ENCODE measurements at places on chromosomes 4 and X. TPM values are rescaled to one million over a fixed set of nuclear protein-coding genes. Genes with fewer than 3 reads are reported as not detected.

GAGE12H gene
- total RNA-seq: not detected

GRCh38 chr4:5213087-5213595 is 161.9 kb downstream of the STK32B start:
- DNase-seq: no peak

DNA sequence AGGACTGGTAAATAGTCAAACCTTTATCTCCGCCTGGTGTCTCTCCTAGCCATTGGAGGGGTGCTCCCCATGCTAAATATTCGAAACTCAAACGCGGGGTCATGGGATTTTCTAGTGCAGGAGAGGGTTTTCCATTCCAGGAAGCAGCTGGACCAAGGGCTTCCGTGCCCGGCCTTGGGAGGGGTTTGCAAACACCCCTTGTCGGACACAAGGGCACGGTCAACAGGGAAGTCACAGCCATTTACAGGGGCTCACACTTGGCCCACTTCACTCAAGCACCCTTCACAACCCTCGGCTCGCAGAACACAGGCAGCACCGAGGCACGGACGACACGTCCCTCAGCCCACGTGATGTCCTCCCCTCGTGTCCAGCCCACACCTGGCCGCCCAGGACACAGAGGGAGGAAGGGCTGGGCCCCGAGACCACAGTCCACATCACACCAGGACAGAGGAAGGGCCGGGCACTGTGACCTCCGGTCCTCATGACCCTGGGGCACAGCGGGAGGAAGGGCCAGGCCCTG is 10.3 kb upstream of the PLCXD1 start:
- DNase-seq: no peak

DNA sequence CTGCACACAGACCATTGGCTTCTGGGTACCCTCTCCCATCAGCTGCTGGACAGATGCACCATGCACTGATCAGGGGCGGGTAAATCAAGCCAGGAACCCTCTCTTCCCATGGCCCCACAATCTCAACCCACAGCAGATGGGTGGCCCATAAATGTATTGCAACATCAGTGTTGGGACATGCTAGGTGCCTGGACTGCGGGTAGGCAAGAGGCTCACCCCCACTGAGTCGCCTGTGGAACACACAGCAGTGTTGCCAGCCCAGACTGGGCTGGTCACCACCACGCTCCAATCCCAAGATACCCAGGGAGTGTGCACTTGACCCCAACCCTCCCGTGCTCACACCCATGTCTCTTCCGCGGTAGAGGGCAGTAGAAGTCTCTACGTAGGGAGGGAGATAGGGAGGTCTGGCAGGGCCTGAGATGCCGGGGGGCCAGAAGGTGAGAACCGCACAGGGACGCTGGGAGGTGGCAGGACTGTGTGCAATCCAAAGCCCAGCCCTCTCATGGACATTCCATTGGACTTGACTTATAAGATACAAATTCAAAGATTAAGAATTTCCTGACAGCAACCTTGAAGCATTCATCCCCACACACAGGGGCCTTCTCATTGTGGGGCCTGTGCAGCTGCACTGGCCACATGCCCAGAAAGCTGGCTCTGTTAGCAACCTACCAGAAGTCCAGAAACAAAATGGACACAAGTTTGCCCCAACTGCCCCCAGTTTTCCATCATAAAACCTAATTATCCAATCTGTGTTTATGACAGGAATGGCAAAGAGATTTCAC is 183.7 kb downstream of the NSUN7 start:
- DNase-seq: no peak
